ENCODE measurements at places on chromosomes 3 and 15.

- DNase-seq = no peak
These were observed 42.0 kb downstream of the PROS1 start for GRCh38 chr3:93931597-93932229.

DNA sequence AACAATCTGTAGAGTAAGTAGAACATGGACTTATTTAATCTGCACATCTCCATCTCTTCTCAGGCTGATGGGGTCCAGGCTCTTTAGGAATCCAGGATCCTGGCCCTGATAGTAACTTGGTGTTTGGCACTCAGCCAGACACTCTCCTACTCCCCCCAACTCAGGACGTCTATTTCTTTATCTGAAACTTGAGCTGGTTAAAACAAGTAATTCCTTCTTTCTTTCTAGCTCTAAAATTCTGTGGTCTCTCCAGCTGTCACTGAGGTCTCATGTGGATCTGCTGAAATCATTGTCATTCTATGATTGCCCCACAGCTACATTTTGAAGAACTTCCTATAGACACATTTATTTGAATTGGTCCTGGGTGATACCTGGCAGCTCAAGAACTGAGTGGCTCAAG is 59.0 kb downstream of the TP63 start:
- DNase-seq = no peak

DNA sequence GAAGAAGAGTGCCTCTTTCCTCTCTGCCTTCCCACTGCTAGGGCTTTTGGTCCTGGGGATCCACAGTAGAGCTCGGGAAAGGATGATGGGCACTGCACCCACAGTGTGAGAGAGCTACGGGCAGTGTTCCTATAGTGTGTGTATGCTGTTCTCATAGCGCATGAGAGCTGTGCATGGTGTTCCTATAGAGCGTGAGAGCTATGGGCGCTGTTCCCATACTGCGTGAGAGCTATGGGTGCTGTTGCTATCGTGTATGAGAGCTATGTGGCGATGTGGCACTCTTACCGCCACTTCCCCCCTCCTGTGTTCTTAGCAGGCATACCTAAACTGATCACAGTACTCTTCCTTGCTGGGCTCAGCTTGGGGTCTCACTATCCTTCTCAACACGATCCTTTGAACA is 213.5 kb downstream of the EDEM1 start:
- no peak for DNase-seq

- no peak for DNase-seq
These were observed 54.5 kb downstream of the ST3GAL6 start for GRCh38 chr3:98817547-98818041.

- DNase-seq = no peak
These were observed 103.6 kb upstream of the NUDT16 start for GRCh38 chr3:131277836-131278497.

- no peak for DNase-seq
These were observed 14.8 kb downstream of the MYL3 start for GRCh38 chr3:46848271-46849044.

DNA sequence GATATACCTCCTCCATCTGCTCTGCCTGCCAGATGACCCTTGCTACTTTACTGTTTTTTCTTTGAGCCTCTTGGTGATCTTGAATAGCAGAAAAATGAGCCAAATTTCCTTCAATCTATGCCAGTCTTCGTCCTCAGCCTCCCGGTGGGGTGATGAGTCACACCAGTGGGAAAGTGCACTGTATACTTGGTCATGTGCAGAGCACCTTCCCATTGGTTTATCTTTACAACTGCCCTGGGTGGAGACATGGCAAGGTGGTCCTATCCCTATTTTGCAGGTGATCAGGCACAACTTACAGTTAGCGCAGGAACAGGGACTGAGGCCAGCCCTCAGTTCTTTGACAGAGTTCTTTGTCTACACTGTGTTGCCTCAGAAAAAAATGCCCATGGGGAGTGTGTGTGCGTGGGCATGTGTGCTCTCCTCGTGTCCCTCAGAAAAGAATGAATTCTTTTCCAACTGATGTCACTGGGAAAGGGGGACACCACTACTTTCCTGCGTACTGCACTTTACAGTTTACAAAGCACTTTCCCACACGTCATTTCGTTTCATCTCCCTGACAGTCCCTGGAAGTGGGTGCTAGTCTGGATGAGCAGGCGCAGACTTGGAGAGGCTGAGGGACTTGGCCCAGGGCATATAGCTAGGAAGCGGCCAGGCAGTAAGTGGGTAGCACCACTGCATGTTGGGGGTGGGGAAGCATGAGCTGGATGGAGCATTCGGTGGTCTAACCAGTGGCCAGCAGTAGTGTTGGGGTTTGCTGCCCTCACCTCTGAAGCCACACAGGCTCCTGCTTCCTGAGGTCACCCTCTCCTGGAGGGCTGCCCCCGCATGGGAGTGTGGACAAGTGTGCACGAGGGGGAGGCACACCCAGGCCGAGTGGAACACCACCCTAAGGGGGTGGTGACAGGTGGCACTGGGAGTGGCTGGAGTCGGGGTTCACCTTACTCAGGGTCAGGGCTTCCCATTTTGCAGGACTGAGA is 24.1 kb downstream of the SMAD3 start:
- no peak for DNase-seq

DNA sequence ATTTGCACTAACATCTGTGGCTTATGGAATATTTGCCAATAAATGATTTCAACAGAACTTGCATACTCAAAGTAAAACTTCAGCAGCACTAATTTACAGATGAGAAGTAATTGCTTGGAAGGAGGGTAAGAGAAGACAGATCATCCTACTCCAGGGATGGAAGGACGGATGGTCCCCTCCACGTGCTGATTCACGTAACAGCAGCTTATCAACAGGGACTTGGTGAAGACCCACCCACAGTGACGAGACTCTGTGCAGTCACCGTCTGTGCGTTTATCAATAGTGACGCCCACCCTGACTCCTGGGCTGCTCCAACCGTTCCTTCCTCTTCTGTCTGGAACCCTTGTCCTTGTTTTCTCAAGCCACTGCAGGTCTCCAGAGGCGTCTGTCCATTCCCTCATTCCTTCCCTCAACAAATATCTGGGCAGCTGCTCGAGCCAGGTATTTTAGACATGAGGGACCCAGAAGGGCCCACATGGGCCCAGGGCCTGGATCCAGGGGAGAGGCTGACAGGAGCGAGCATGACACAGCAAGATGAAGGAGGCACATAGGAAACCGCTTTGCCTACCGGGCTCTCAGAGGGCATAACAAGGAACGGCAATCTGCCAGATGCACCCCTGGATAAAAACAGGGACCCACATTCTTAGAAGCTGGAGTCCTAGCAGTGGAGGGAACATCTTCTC is 33.3 kb downstream of the PCSK6 start:
- no peak for DNase-seq
